Stimulated activated CD4-positive, alpha-beta T cell treated with anti-CD3 and anti-CD28 coated beads, Interleukin-2, amount 100 ng/mL, for 4 hours (primary cell): ENCODE measurements at places on chromosomes 4 and X.

DNA sequence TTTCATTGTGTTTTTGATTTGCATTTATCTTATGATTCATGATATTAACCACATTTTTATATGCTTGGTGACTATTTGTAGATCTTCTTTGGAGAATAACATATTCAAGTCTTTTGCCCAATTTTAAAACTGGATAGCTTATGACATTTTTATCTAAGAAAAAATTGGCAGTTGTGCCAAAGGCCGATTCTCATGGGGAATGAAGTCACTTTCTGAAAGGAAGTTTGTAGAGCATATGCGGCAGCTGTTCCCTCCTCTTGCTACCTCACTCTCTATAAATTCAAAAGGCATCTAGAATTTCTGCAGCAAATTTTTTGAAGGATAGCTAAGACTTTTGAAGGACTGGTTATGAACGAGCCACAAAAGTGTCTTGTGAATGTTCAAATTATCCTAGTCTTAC, 2353.5 kb downstream of the ARAP2 start:
- DNase-seq, result no peak

DNA sequence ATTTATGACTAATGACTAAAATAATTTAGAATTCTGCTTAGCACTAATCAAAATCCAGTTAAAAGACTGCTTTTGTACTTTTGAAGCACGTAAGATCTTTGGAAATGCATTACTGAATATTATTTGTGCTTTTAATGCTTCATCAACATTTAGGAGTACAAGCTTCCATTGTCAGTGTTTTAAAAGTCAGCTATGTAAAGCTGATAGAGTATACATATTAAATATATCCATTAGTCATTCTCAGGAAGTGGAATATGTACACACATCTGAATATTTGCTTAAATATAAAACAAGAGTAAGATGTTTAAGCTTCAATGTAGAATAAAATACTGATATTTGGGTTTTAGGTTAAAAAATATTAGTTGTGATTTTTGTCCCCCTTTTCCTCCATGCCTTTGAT, 54.1 kb downstream of the ANK2 start:
- no peak for DNase-seq

DNA sequence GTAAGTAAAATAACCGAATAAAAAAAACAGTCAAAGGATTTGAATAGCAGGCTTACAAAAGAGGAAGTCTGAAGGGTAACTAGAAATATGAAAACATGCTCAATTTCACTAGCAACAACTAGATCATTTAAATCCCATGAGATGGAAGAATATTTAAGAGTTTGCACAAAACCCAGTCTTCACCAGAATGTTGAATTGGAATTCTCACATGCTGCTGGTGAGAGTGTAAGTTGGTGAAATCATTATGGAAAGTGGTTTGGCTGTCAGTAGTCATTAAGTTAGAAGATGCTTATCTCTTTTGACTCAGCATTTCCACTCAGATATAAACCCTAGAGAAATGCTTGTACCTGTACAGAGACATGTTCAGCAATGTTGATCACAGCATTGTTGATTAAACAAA, 110.1 kb downstream of the PGRMC2 start:
- no peak for DNase-seq

GRCh38 chrX:47226071-47226470, 6.7 kb upstream of the USP11 start:
- no peak for DNase-seq

GRCh38 chr4:69881173-69881773, 21.3 kb upstream of the SULT1E1 start:
- no peak for DNase-seq

DNA sequence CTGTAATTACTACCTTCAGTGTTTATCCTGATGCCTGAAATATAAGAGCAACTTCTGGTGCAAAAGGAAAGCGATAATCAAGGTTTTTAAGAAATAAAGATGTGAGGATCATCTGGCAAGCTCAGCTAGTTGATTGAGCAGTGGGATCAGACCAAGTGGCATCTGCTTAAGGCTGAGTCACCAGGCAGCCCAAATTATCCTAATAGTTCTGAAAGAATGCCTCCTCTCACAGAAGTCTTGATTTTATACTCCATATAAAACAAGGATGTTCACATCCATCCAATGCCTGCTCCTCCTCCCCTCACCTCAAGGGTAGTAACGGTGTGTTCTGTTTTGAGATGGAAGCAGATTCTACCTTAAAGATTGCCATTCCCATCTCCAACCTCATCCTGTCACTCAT, 134.5 kb upstream of the RASGEF1B start:
- DNase-seq, result no peak
